ENCODE measurements at places on chromosomes 13 and 19. TPM values are rescaled to one million over a fixed set of nuclear protein-coding genes. Genes with fewer than 3 reads are reported as not detected.

- no peak for DNase-seq
Observed at GRCh38 chr13:96426167-96426566, 336.3 kb downstream of the HS6ST3 start.

DNA sequence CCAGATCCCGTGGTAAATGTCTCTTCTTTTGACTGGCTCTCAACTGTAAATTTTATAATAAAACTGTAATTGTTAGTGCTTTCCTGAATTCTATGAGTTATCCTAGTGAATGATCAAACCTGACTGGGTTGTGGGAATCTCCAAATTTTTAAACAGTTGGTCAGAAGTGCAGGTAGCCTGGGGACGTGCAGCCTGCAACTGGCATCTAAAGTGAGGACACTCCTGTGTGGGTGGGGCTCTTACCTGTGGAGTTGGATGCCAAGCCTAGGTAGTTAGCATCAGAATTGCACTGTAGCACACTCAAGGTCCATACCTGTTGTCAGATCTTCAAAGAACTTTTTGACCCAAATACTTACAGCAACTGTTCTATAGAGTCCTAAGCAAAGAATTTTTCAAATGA lies 207.1 kb upstream of the NBEA start:
- DNase-seq, result no peak

DNA sequence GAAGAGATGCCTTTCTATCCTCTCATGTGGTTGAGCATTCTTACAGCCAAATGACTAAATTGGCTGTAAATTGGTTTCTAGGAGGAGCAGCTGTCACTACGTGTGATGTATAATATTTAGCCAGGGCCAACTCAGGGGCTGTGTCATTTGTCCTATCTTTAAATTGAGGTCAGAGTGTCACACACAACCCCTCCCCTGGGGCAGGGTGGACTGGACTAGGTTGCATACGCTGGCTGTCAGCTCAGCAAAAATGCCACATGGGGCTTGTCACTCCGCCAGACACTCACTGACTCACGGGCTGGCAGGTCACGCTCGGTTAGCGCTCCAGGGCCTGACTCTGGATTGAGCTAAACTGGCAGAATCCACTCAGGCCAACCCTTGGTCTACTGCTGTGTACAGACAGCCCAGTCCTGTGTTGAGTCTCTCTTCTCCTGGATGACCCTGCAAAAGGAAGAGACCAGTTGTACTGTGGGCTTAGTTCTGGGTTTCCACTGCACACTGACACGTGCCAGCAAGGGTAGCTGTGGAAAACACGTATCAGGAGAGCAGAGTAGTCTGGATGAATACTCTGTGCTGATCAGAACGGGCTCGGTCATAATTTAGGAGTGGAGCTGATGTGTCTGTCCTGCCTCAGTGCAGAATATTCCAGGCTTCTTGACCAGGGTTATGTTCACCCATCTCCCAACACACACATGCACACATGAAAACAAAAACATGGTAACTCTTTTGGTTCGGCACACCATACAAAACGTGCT lies 29.1 kb downstream of the SHISA2 start:
- no peak for DNase-seq

- no peak for DNase-seq
Observed at GRCh38 chr19:4354897-4355296, 11.5 kb downstream of the MPND start.

DNA sequence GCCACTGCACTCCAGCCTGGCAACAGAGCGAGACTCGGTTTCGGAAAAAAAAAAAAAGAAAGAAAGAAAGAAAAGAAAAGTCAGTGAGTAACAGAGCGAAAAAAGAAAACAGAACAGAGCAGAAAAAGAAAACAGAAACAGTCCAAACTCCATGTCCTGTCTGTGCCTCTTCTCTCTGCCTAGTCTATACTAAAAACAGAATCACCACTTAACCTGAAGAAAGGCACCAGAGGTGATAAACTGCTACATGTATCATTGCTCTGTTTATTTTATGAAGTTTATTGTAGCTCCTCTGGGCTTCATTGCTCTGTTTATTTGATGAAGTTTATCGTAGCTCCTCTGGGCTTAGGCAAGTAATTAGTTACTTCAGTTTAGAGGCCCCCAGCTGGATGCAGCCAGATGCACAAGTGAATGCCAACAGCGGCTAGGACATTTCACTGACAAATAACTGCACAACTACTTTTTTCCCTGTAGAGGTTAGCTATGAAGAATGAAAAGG lies 39.2 kb downstream of the TBC1D4 start:
- DNase-seq, result no peak

DNA sequence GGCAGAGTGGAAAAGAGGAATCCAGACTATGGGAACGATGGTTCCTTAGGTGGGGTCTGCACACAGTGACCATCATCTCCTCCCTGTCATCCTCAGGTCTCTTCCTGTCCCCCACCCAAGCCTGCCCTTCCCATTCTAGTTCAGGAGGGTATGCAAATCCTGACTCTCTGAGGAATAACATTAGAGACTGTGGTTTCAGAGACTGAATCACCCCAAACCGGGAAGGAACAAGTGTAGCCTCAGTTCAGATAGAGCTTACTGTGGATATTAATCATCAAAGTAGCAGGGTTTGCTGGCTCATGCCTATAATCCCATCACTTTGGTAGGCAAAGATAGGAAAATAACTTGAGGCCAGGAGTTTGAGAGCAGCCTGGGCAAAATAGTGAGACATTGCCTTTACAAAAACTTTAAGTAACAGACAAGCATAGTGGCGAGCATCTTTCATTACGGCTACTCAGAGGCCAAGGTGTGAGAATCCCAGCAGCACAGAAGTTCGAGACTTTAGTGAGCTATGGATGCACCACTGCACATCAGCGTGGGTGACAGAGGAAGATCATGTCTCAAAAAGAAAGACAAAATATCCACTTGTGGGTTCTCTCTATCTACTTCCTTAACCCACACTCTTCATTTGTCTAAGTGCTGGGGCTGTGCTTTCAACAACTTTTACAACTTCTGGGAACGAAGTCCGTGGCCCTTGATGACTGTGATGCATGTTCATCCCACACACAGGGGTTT lies 19.3 kb upstream of the LGALS13 start:
- DNase-seq, result no peak

DNA sequence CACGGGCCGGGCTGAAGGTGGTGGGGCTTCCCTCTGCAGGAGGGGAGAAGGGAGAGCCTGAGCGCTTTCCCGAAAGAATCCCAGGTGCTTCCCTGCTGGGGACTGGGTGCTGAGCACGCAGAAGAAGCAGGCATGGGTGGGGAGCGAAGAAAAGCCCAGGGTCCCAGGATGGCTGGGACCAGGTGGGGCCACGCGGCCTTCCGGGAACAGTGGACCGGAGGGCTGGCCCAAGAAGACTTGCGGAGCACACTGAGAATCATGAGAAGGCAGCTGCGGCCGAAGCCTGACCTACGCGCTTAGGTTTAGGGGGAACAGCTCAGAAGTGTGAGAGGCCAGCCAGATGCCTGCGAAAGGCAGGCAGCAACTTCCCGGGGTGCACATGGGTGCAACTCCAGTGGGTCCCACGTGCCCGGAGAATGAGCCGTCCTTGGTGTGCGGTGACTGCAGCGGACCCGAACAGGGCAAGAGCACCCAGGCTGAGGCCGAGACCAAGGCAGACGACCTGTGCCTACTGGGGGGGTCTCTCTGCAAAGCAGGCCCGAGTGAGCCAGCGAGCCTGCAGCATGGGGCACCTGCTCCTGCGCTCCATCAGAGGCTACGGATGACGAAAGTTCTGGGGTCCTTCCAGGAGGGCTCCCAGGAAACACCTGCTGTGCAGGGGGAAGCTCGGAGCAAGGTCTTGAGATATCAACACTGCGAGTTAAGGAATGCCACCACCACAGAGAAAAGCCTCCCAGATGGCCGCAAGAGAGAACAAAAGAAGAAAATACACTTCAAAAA lies 52.4 kb downstream of the MLLT1 start:
- no peak for DNase-seq

Gene DMKN
- total RNA-seq, result 56.9 TPM

DNA sequence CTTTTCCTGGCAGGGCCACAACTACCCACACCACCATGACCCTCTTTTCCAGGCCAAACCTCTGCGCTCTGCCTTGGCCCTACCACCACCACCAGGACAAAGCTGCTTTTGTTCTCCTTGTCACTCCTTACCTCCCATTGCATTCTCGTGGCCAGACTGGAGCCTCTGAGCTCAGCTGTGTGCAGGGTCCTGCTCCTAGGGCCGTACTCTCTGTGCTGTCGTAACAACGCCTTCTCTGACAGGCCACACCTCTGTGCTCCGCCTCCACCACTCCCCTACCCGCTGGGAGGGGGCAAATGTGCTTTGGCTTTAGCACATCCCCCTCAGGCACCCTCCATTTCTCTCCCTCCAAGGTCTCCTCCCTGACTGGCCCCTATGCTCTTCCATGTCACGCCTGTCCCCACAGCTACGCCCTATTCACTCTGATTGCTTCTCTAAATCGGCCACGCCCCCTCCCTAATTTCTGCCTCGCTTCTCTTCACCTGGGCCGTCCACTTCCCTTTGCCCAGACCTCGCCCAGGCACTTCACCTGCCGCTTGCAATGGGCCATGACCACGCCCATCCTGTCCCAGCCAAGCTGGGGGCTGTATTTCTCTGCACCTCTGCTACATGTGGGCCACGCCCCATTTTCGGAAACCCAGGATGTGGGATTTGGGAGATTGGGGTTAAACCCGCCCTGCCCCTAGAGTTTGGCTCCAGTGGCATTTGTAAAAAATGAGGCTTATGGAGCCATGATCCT lies 472.3 kb downstream of the KLF12 start:
- no peak for DNase-seq

DNA sequence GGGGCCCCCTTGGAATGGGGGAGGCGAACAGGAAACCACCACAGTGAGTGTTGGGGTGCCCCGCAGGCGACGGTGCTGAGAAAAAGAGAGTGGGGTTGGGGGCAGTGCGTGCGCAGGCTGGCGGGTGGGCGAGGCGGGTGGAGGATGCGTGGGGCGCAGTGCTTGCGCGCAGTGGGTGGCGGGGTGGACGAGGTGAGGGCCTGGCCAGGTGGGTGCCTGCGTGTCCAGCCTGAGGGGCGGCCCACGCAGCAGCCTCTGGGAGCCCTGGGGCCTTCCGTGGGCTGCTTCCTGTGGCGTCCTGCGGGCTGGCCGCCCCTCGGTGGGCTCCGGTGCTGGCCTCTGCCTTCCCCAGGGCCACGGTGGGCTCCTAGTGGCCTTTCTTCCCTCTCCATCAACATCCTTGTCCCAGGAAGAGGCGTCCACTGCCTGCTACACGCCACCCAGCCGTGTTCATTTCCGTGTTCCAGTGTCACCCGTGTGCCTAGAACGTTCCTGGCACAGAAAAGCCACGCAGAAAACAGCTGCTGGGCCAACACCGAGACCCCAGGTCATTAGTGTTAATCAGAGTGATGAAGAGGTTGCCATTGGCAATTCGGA lies 7.1 kb downstream of the ATP11A start:
- no peak for DNase-seq

Gene ZNF578
- 0.26 TPM for total RNA-seq

Gene MISP3
- not detected for total RNA-seq

Gene HIF3A
- 54.2 TPM for total RNA-seq

GRCh38 chr13:43304945-43305344 lies 281.6 kb downstream of the DNAJC15 start:
- no peak for DNase-seq

GRCh38 chr13:31462766-31463165 lies 263.0 kb downstream of the B3GLCT start:
- DNase-seq, result no peak

GRCh38 chr13:94212196-94212595 lies 267.3 kb downstream of the DCT start:
- DNase-seq, result no peak

DNA sequence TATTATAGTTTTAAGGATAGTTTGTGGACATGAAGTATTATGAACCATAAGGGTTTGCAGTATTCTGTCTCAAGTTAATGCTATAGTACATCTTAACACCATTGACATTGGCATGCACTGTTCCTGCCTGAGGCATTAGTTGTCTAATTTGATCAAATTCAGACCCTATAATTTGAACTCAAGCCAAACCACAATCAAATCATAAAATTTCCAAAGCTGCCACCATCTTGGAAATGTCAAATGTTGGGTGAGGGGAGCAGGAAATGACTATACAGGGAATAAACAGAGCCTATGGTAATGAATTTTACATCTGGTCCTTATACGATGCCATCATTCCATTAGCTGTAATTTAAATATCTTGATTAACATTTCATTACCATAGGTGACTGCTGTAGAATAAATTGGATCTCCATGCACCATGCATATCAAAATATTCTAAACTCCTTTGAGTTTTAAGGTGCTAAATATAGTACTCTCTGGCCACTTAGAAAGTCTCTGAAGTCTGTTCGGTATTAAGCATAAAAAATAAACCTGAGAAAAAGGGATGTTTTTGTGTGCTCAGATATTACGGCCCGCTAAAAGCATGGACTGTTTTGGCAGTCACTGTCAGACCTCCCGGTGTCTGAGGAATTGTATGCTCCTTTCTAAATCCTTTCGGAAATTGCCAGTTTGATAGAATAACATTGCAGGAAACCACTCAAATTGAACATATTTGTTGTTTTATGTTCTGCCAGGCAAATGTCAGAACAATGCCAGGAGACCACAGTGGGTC lies 257.7 kb downstream of the SPRY2 start:
- no peak for DNase-seq

Gene MIER2
- 44.1 TPM for total RNA-seq

DNA sequence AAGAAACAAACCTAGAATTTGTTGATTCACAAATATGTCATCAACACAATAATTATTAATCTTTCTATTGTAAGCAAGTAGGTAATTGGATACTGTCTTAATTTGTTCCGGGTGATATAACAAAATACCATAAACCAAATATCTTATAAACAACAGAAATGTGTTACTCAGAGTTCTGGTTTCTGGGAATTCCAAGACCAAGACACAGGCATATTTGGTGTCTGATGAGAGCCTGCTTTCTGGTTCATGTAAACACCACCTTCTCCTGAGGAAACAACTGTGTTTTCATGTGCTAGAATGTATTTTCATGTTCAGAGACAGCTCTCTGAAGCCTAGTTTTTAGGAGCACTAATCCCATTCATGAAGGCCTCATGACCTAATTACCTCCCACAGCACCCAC lies 1819.5 kb downstream of the SLITRK5 start:
- no peak for DNase-seq

DNA sequence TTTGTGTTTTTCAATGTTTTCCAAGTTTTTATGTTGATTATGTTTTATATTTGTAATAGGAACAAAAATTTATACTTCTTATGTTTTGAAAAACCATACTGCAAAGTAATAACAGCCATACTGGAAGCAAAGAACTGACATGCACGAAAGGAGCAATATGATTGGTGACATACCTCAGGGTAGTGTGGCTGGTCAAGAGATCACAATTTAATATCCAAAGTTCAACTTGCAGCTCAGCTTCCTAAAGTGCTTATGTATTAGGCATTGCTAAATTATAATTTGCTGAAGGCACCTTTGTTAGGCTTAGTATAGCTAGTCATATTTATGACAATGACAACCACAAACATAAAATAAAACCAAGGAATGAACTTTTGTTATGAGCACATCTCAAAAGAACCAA lies 25.9 kb downstream of the VWA8 start:
- DNase-seq, result no peak
